Jurkat, Clone E6-1 (cell line): ENCODE measurements at places on chromosomes 5 and 9.

GRCh38 chr9:95570150-95570549, 53.4 kb upstream of the PTCH1 start:
- DNase-seq = no peak

- peak; percentile 86 for DNase-seq
Measured at GRCh38 chr9:101311758-101312420, 72.9 kb downstream of the BAAT start.

DNA sequence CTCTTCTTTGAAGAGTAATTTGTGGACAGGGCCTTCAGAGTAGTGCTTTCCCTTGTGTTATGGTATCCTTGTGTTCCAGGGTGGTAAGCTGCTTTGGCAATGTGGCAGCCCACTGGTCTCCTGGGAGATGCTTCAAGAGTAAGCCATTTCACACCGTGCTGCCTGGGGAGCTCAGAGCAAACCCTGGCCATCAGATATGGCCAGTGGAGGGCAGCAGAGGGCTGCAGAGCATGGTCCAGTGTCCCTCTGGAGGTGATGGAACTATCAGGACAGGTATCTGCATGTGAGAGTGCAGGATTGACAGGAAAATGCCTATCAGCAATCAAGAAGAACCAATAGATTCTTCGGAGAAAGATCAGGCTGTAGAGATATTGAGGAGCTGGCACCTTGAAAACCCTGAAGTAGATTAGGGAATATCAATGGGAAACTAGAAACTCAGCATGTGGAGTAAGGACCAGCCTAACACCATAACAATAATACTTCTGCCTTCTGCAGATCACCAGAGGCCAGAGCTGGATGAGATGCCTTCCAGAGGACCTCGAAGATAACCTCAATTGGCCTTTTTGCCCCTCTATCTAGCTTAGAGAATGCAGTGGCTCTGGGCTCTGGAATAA, 90.8 kb downstream of the PLPPR1 start:
- peak; percentile 8 for DNase-seq

DNA sequence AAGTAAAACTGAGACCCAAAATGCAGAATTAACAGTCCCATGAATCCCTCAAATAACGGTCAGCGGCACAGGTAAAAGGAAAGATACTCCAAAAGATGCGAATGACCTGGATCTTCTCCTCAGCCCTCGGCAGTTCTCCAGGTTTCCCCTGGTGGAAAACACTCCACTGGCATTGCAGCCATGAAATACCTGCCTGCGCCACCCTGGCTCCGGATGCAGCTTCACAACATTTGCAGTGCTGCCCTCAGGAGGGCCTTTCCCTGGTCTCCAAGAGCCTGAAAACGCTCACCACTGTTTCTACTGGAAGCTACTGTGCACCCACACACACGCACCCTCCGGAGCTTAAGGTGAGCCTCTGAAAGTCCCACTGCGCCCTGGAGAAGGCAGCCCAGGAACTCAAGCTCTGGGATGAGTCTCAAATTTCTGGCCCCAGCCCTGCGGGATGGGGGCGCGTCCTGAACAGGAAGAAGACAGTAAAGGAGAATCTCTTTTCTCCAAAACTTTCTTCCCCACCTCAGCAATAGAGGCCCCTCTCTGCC, 612 bp downstream of the UGT3A2 start:
- no peak for DNase-seq

GRCh38 chr5:61766141-61766540, 434.1 kb downstream of the ZSWIM6 start:
- no peak for DNase-seq
